ENCODE measurements at places on chromosomes 3 and 15.

DNA sequence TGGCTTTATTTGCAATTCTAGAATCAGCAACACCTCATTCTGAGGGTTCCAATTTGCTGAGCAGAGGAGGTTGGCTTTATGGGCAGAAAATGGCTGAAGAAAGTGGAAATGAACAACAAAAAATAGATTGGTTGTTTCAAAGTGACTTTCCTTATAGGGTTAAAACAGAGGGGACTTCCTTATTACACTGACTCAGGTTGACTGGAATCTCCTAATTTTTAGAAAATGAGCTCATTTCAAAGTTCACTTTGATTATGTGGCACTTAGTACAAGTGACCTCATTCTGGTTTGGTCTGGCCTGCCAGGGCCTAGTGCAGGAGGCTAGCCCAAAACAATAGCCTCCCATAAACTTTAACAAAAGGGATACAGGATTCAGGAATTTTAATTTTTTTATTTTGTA, 41.4 kb downstream of the NFKBIZ start:
- DNase-seq: no peak

DNA sequence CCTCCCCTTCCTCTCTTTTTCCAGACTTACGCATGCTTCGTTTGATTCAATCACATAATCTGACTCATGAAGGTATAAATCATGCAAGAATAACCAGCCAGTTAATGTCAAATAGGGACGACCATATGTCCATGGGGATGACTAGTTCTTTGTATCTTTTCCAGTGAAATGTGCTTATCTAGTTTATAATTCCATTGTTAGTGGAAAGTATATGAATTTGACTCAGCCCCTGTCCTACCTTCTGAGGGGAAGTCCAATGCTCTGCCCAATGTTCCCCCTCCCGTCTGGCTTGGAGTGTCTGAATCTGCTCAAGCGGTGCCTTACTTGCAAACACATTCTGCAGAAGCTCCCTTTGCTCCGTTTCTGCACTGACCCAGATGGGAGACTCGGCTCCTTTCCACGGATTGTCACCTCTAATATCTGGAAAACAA, 55.0 kb upstream of the EPHB3 start:
- no peak for DNase-seq

DNA sequence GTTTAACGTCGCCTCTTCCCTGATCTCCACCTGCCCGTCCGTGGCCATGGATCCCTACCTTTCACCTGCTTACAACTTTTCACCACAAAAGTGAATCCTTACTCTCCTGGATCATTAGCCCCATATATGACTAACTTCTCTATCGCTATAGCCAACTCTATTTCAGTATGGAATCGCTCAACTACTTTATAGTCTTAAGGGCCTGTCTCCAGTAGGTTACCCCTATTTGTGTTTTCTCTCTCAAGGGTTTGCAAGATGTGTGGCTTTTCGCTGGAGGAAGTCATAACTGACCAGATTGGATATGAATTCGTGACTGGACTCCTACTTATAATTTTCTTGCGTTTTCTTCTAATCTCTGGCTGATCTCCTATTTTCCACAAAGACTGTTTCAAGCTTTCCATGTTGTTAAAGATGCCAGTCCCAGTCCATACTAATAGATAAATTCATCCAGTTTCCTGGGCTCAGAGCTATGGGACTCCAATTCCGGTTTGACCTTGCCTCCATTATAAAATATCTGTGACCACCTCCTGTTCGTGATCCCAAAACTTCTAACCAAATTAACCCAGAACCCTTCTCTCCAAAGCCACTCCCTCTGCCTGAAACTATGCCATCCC, 1.3 kb upstream of the STAG1 start:
- no peak for DNase-seq

DNA sequence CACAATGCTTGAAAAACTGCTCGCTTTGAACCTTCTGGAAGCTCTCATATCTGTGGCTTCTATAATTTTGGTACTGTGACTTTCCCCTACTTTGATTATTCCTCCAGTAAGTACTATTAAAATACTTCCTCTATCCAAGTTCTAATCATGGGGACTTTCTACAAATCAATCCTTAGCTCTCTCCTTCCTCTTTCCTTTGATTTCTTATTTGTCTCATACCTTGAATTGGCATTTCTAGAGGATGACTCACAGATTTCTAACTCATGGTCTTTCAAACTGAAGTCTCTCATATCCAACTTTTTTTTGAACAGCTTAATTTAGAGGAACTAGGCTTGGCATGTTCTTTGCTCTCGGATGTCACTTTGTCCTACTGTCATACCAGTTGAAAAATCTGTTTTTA, 241.8 kb downstream of the TBC1D5 start:
- no peak for DNase-seq

- no peak for DNase-seq
Measured at GRCh38 chr3:128500556-128500955, 7.6 kb upstream of the GATA2 start.

- no peak for DNase-seq
Measured at GRCh38 chr15:91857772-91858171, 4.3 kb downstream of the SLCO3A1 start.

- no peak for DNase-seq
Measured at GRCh38 chr3:112143689-112144088, 10.6 kb upstream of the GCSAM start.

GRCh38 chr3:14784087-14784681, 34.6 kb upstream of the FGD5 start:
- no peak for DNase-seq

DNA sequence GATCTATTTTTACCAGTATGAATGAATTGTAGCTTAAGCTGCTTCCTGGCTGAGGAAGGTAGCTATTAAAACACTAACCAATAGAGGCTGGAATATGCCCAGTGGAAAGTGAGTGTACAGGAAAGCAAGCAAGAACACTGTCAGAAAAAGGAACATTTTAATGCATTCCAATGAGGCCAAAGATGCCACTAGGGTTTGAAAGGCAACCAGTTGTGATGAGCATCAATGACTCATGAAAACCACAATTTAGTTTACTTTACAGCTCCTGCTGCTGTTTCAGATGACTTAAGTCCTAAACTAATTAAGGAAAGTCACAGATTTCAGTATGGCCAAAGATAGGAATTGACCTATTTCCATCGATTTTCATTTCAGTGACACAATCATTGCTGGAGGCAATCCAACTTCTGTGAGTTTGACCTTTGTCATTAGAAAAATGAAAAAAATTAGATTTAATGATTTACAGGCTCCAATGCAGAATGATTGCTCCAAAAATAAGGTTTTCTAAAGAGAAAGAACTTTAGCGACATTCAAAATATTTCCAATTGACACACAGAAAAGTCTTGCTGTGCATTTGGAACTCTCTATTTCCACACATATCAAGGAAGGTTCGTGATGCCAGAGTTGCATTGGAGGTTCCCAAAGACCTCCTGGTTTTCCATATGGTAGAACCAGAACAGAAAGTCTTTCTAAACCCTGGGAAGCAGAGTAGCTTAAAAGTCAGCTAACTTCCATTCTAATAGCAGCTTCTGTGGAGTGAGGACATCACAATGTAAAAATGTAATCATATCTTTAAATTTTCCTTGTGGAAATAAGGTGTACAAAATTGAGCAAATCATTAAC, 103.0 kb downstream of the SUCNR1 start:
- no peak for DNase-seq

- DNase-seq: no peak
Measured at GRCh38 chr3:133896002-133896761, 500 bp upstream of the RAB6B start.

- DNase-seq: no peak
Measured at GRCh38 chr3:49248840-49249227, 28.2 kb downstream of the C3orf62 start.

DNA sequence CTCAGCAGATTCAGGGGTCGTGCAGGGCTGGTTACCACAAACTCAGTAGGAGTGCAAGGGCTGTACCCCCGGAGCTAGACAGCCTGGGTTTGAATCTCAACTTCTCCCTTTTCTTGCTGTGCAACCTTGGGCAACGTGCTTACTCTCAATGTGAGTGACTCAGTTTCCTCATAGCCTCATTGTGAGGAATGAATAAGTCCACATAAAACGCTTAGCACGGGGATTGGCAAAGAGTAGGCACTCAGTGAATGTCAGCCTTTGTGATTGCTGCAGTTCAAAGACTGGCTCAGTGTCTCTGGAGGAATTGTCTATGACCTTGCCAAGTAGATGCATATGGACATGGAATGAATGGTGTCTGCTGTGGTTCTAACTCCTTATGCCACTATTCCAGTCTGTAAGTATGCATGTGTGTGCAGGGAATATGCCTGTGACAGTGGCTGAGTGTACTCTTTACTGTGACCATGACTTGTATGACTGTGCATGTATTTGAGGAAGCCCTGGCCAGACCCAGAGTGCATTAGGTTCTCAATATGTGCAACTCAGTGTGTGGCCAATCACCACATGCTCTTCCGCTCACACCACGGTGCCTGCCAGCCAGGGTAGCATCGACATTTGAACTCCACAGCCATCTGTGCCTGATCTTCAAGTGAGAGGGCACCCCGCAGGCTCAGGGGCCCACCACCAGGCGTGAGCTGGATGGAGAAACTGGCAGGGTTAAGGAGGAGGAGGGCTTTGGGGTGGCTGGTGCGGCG, 900 bp upstream of the HYAL3 start:
- peak; percentile 38 for DNase-seq

DNA sequence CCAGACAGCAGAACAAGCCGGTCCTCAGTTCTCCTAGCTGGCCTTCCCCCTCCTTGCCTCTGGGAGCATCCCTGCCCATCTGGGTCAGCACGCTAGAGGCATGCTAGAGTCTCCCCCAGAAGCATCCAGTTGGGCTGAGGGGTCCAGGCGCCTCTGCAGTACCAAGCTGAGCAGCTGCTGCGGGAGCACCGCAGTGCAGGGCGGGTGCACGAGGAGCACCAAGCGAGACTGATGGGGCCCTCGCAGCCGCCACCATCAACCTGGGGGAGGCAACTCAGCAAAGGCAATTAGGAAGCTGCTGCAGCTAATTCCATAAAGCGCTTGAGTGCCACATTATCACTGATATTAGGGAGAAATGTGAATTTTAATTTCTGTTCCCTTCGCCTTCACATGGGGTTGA, 12.4 kb downstream of the CACNA2D3 start:
- peak; percentile 63 for DNase-seq

- no peak for DNase-seq
Measured at GRCh38 chr3:153658136-153658535, 463.1 kb upstream of the ARHGEF26 start.

DNA sequence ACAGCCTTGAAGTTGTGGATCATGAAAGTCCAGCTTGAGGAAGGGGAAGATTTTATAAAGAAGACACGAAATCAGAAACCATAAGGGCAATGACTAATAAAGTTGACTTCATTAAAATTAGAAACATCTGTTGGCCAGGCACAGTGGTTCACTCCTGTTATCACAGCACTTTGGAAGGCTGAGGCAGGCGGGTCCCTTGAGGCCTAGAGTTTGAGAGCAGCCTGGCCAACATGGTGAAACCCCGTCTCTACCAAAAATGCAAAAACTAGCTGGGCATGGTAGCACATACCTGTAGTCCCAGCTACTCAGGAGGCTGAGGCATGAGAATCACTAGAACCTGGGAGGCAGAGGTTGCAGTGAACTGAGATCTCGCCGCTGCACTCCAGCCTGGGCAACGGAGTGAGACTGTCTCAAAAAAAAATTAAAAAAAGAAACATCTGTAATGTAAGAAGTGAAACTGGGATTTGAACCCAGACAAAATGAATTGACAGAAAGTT, 7.9 kb upstream of the UBXN7 start:
- no peak for DNase-seq

- no peak for DNase-seq
Measured at GRCh38 chr3:20104167-20104661, 64.0 kb downstream of the KAT2B start.

All from head of caudate nucleus (tissue), 42 donors.